ENCODE measurements at places on chromosomes 7 and 10.

DNA sequence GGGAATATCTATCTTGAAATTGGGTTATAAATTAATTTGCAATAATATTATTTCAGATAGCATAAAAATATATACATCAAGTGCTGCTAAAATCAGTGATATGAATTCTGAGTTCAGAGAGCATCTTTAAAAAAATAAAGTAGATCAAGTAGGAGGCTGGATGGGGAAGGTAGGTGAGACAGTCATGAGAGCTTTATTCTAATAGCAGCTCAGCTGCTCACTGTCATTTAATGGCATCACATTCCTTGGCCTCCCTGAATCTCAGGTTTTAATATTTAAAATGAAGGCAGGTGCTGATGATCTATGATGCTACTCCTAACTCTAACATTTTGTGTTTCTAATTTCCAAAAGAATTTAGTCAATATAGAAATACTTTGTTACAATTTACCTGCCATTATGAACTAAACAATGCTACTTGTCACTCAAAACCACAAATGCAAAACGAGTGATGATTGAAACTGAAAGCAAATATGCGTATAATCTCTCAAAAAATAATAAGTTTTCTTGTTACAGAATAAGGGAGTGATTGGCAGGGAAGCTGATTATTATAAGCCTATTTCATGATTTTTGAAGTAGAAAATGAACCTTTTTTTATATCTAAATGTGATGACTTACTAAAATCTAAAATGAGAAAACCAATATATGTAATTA, 147.6 kb upstream of the CSTF2T start:
- no peak for DNase-seq

DNA sequence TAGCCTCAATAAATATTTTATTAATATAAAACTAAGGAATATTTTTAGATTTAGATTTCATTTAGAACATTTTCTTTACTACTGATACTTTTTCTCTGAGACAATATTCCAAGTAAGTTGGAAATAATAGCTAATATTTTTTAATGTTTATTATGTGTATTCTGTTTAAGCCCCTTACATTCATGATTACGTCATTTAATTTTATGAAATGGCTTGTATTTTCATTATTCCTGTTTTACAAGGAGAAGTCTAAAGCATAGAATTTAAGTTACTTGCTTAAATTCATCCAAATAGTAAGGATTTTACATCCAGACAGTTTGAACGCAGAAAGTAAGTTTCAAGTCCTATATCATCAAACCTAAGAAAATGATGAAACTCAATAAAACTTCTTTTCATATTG, 6.1 kb downstream of the DGKB start:
- DNase-seq = no peak

- DNase-seq = no peak
Measured at GRCh38 chr10:26481315-26481692, 43.2 kb downstream of the APBB1IP start.

- DNase-seq = no peak
Measured at GRCh38 chr10:46514431-46514861, 42.0 kb downstream of the GPRIN2 start.

DNA sequence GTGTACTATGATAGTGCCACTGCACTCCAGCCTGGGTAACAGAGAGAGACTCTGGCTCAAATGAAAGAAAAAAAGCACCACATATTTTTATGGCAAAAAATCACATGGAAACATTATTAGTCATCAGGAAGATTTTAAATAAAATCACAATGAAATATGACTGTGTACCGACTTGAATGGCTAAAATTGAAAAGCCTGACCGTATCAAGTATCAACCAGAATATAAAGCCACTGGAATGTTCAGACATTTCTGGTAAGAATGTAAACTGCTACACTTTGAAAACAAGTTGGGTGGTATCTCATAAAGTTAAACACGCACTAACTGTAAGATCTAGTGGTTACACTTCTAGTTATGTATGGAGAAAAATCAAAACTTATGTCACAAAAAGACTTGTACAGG, 306.7 kb upstream of the MBL2 start:
- DNase-seq = no peak

DNA sequence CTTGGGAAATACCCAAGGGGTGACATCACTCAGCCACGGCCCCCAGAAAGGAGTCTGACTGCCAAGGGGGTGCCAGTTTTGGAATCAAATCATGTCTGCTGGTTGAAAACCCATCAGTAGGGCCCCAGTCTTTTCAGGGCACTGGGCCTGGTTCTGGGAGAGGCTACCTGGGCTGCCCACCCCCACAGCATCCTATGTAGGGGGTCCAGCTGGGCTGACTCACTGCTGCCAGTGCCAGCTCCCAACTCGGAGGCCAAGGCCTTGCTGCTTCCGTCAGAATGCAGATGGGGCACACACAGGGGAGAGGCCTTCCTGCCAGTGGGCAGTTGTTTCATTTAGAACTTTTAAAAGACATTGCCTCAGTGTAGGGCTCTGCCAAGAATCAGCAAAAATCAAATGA, 39.5 kb upstream of the DMBT1 start:
- no peak for DNase-seq

GRCh38 chr7:70986297-70986696, 145.6 kb upstream of the GALNT17 start:
- no peak for DNase-seq

GRCh38 chr7:34016876-34017275, 111.5 kb downstream of the BMPER start:
- DNase-seq = no peak

DNA sequence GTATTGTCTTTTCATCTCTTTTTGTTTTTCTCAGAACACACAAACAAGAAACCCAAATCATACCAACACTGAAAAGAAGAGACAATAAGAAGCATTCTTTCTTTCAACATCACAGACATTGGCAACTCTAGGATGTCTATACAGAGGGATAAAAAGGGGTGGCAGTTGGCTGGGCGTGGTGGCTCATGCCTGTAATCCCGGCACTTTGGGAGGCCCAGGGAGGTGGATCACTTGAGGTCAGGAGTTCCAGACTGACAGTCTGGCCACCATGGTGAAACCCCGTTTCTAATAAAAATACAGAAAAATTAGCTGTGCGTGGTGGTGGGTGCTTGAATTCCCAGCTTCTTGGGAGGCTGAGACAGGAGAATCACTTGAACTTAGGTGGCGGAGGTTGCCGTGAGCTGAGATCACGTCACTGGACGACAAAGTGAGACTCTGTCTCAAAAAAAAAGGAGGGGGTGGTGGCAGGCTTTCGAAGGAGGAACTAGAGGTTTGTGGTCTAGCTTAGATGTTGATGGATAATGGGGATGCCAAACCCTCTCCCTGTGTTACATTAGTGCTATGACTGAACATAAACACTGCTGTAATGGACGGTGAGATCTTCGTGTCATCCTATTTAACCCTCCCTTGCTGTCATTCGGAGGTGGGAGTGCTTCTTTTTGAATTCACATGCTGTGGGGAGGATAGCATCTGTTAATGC, 9.4 kb downstream of the CNNM2 start:
- no peak for DNase-seq

- no peak for DNase-seq
Measured at GRCh38 chr10:20890009-20890408, 7.1 kb downstream of the NEBL start.

GRCh38 chr7:76037310-76037709, 10.5 kb downstream of the STYXL1 start:
- DNase-seq = peak; percentile 10

DNA sequence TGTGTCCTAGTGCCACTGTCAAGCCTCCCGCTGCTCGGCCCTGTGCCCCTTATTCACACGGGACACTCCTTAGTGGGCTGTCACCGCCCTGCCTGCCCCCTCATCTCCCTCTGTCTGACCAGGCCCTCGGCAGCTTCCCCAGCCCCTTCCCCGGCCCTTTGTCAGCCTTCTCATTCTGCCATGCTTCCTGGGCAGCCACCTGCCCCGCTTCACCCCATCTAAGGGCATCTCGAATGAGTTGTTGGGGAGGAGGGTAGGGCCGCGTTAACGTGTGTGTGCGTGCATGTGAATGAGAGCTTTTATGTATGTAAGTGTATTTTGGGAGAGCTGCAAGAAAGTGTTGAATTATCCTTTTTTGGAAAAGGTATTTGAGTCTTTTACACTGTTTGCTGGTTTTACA, 49.7 kb downstream of the GTF2I start:
- DNase-seq = no peak

- no peak for DNase-seq
Measured at GRCh38 chr7:77330169-77330882, 85.8 kb downstream of the GSAP start.

DNA sequence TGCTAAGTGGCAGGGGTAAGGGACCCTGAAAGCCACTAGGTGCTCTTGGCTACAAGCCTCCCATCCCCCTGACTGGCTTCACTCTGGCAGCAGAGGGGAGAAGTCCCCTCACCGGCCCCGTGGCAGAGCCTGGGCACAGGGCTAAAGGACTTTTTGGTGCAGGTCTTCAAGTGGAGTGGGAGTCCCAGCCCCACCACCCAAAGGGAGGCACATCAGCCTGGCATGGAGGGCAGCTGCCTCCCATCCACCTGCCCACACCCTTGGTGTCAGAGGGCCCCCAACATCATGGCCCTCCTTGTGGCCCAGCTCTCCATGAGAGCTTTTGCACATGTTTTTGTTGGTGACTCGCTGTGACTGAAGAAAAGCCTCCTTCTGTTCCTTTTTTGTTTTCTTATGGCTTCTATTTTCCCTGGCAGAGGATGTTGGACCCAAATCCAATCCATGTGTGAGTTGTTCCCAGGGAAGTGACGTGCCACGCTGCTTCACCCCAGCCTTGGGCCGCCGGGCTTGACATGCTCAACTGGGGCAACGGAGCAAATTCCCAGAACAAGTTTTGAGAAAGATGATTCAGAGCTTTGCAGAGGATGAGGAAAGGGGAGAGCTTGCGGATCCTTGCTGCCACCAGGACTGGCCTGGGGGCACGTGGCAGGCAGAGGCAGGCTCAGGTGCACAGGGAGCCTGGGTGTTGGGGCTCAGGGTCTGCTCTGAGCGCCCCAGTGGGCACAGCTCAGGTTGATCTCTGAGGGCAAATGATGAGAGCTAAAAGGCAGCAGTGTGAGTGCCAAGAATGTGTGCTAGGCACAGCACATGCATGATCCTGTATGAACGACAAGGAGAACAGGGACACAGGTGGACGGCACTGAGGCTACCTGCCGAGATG, 1.9 kb upstream of the AEBP1 start:
- DNase-seq = peak; percentile 65

DNA sequence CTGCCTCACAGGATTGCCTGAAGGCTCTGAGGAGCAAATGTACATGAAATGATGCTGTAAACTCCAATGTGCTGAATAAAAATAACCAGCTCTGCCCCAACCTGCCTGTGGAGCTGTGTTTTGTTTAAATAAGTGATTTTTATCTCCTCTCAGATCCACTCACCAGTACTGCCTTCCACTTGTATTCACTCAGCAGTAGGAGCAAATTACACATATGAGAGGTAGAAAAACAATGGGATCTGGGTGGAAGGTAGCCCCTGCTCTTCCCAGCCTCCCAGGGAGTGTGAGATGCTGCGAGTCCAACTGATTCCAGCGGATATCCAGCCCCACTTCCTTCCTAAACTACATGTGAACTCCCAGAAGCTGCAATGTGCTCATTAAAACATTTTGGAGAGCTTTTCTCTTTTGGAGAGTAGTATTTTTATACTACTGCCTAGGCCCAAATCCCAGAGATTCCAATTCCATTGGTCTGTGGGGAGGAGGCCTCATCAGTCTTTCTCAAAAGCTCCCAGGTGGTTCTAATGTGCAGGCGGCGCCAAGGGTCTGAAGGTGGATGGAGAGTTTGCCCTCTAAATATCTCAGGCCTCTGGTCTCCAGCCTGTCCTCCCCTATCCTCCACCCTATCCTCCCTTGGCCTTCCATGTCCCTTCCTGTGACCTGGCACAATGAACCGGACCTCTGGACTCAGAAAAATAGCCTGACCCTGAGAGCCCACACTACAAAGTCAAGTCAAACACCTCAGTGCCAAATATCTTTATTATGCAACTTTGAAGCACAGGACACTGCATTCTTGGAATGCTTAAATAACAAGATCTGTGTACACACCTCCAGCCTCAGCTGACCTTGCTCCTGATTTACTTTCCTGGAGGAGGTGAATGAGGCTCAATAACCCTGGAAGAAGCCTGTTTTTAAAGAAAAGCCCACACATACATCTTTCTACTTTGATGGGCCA, 46.2 kb downstream of the CPVL start:
- DNase-seq = peak; percentile 18

GRCh38 chr7:133674079-133674763, 421.3 kb downstream of the EXOC4 start:
- DNase-seq = no peak

- DNase-seq = no peak
Measured at GRCh38 chr10:130707389-130707979, 571.3 kb downstream of the GLRX3 start.

DNA sequence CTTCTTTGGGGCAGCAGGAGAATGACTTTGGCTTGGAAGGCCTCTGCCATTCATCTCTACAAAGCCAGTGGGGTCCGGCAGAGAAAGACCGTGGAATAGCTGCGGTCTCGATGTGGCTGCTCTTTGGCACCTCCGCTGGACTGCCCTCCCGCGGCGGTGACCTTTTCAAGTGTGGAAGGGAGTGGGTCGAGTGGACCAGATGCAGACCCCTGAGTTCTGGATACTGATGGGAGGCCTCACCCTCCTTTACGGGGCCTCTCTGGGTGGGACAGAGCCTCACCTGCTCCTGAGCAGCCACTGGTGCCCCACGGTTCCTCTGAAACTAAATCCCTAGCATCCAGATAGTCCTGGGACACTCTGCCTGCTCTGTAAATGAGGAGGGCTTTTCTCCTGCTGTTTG, 113.1 kb downstream of the NT5C2 start:
- DNase-seq = no peak

- no peak for DNase-seq
Measured at GRCh38 chr10:5544216-5544805, 19.6 kb downstream of the CALML3 start.

- DNase-seq = no peak
Measured at GRCh38 chr7:867406-868188, 8.8 kb upstream of the GET4 start.

DNA sequence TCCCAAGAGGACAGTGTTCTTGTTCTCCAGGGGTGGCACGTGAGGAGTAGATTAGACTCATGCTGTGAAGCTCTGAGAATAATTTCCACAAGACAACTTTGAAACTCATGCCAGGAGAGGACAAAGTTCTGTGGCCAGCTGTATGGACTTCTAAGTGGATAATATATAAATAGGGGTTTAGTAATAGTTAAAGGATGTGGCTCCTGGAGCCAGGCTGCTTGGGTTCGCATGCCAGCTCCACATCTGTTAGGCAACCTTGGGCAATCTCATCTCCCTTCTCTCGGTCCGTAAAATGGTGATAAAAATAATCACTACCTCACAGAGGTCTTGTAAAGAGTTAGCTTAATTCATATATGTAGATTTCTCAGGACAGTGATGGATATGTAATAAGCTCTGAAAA, 35.8 kb downstream of the ACSL5 start:
- DNase-seq = no peak

- no peak for DNase-seq
Measured at GRCh38 chr10:69815104-69815503, 13.4 kb downstream of the COL13A1 start.

DNA sequence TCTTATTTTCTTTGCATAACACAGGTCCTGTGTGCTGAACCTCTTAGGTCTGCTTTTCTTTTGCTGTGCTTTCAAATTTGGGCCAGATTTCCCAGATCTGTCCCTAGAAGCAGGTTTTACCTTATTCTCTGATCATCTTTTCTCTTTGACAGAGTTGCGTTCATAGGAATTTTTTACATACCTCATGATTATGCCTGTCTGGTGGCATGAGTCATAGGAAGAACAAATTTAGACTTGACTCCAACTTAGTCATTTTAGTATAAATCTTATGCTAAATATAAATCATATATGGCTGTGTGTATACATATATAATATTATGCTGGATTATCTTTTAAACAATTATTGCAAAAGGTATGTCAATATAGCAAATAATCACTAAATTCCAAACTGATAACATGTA, 1038.9 kb downstream of the GRM8 start:
- no peak for DNase-seq

- DNase-seq = no peak
Measured at GRCh38 chr10:114458955-114459354, 54.7 kb upstream of the AFAP1L2 start.

Measured in skin of body (tissue), 3 donors.